ENCODE measurements at places on chromosomes 6 and 20. TPM values are rescaled to one million over a fixed set of nuclear protein-coding genes. Genes with fewer than 3 reads are reported as not detected.

The DEFB112 gene
- total RNA-seq, result not detected

The SLC32A1 gene
- total RNA-seq, result not detected

The RRBP1 gene
- 377 TPM for total RNA-seq

The AVP gene
- not detected for total RNA-seq

The TRIM10 gene
- not detected for total RNA-seq

The LY6G5C gene
- 0.73 TPM for total RNA-seq

The ZC3H12D gene
- total RNA-seq, result 0.15 TPM

The SLC17A3 gene
- total RNA-seq, result not detected

The SEMG1 gene
- total RNA-seq, result not detected

The HLA-DQB1 gene
- total RNA-seq, result not detected

The FERMT1 gene
- 9.1 TPM for total RNA-seq

The IL17A gene
- total RNA-seq, result not detected

The HMGCLL1 gene
- total RNA-seq, result 1.3 TPM

The ID4 gene
- 3.8 TPM for total RNA-seq

The MROH8 gene
- total RNA-seq, result 3.6 TPM

The KCNK5 gene
- not detected for total RNA-seq

The EDN3 gene
- total RNA-seq, result not detected

The RUNX2 gene
- 4.5 TPM for total RNA-seq

The CTCFL gene
- total RNA-seq, result not detected

The NFYA gene
- total RNA-seq, result 11.4 TPM

The NCOA5 gene
- total RNA-seq, result 9.1 TPM

The MDFI gene
- total RNA-seq, result not detected

The ACTL10 gene
- 3.0 TPM for total RNA-seq

The CTAGE9 gene
- not detected for total RNA-seq

The BMP6 gene
- total RNA-seq, result 1.3 TPM

The EMILIN3 gene
- under 0.01 TPM for total RNA-seq

The CCN5 gene
- 25.3 TPM for total RNA-seq

The CLPSL1 gene
- total RNA-seq, result not detected

The LY6G5B gene
- total RNA-seq, result 3.8 TPM

The SSTR4 gene
- total RNA-seq, result not detected

The RFX6 gene
- total RNA-seq, result not detected

The IMPG1 gene
- total RNA-seq, result not detected

The TMEM244 gene
- not detected for total RNA-seq

The TNFRSF21 gene
- 10.5 TPM for total RNA-seq

The PAK5 gene
- total RNA-seq, result under 0.01 TPM

The SLPI gene
- total RNA-seq, result not detected

The BANF2 gene
- not detected for total RNA-seq

The CTSZ gene
- 136 TPM for total RNA-seq

The XKR7 gene
- under 0.01 TPM for total RNA-seq

The IRAK1BP1 gene
- total RNA-seq, result 3.8 TPM

The GNMT gene
- 0.17 TPM for total RNA-seq

The TRIM15 gene
- total RNA-seq, result not detected

The CASS4 gene
- 12.4 TPM for total RNA-seq

The SEL1L2 gene
- not detected for total RNA-seq

The FRS3 gene
- 2.8 TPM for total RNA-seq

The ELOVL2 gene
- total RNA-seq, result under 0.01 TPM

The OXT gene
- total RNA-seq, result not detected

The PSORS1C1 gene
- total RNA-seq, result 0.29 TPM

The ASF1A gene
- total RNA-seq, result 12.1 TPM

The HS3ST5 gene
- not detected for total RNA-seq

The FNDC11 gene
- 1.8 TPM for total RNA-seq

The PKIB gene
- total RNA-seq, result 11.1 TPM

The NMBR gene
- not detected for total RNA-seq

The SLC35F1 gene
- total RNA-seq, result under 0.01 TPM

The HRH3 gene
- not detected for total RNA-seq

The PPP1R14C gene
- 0.29 TPM for total RNA-seq

The ADRM1 gene
- 94.4 TPM for total RNA-seq

The PAX1 gene
- not detected for total RNA-seq
